ENCODE measurements at places on chromosomes 5 and 9.

DNA sequence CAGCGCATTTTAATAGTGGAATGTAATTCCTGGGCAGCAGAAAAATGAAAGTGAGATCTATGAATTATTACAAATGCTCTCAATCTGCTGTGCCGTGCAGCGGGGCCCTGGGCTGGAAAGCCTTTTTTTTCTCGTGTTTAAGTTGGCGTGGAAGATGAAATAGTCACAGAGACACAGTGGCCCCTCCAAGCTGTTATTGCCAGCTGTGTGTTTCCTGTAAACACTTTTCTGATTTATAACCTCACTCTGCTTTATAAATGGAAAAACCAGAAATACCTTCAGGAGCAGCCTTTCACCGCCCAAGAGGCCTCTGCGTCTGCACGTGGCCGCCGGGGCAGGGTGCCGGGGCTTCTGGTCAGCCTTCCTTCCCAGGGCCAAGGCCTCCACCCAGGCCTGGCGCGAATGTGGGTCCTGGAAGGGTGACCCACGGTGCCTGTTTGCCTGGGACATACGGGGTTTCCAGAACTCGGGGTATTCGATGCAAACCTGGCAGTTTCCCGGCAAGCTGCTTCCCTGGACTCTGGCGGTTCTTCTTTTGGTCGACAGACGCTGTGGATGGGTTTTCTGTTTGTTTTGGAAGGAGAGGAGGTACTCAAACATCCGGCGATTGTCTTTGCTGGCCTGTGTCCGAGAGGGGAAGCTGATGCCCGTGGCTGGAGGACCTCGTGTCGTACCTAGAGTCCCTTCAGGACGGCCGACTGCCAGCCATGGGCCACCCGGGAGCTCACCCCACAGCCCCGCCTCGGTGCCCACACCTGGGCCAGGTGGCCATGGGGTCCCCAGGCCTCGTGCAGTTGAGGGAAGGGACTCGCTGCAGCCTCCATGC, 256.7 kb downstream of the PARP8 start:
- ATAC-seq = no peak

- ATAC-seq = no peak
Observed at GRCh38 chr9:107737987-107738743, 248.6 kb upstream of the KLF4 start.

- no peak for ATAC-seq
Observed at GRCh38 chr9:120365386-120365785, 214.6 kb downstream of the CDK5RAP2 start.

DNA sequence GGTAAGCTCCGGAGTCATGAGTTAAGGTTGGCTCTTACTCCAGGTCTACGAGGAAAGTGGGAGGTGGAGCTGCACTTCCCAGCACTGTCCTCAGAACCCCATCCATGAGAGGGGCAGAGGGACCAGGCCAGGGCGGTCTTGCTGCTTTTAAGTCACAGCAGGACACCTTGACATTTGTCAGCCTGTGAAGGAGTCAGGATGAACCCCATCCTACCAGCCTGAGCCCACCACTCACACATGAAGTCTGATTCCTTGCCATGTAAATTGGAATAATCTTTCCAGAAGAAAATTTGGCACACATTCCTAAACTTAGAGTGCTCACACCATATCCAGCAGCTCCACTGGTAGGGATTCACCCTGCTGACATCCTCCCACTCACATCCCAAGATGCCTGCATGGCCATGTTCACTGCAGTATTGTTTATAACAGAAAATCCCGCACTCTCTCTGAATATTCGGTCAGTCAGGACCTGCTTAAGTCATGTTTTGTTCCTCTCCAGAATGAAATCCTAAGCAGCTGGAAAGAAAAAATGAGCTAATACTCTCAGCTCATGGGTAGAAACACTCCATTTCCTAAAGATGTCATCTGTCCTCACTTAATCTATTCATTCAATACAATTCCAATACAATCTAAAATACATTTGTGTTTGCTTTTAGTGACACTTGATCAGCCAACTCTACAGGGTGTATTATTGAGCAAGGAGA, 79.3 kb upstream of the COL5A1 start:
- no peak for ATAC-seq

- no peak for ATAC-seq
Observed at GRCh38 chr5:106093134-106093533, 1577.6 kb downstream of the EFNA5 start.

- ATAC-seq = peak; percentile 43
Observed at GRCh38 chr5:1312993-1313833, 18.3 kb upstream of the TERT start.

- peak; percentile 61 for ATAC-seq
Observed at GRCh38 chr5:31855134-31856040, 216.5 kb downstream of the PDZD2 start.

GRCh38 chr5:127931396-127931795, 152.2 kb upstream of the SLC12A2 start:
- ATAC-seq = no peak

DNA sequence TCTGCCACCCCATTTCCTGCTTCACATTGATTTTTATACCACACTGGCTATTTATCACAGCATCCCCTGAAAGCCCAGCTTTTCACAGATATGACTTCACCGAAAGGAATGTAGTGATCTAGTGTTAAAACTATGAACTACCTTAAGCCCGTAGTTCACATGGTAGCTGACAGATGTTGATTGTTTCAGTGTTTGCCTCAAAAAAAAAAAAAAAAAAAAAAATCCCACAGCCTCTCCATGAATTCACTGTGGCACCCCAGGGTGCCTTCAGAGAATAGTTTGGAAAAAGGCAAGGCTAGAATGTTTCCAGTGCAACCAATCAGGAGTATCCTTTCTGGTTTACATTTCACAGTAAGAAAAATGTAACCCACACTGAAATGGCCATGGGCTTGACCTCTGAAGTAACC, 37.1 kb downstream of the GLIS3 start:
- peak; percentile 31 for ATAC-seq

All from motor neuron (in vitro differentiated cells).